ENCODE measurements at places on chromosomes 4 and X.

GRCh38 chrX:40729598-40730584 lies 5.5 kb downstream of the MED14 start:
- no peak for DNase-seq

DNA sequence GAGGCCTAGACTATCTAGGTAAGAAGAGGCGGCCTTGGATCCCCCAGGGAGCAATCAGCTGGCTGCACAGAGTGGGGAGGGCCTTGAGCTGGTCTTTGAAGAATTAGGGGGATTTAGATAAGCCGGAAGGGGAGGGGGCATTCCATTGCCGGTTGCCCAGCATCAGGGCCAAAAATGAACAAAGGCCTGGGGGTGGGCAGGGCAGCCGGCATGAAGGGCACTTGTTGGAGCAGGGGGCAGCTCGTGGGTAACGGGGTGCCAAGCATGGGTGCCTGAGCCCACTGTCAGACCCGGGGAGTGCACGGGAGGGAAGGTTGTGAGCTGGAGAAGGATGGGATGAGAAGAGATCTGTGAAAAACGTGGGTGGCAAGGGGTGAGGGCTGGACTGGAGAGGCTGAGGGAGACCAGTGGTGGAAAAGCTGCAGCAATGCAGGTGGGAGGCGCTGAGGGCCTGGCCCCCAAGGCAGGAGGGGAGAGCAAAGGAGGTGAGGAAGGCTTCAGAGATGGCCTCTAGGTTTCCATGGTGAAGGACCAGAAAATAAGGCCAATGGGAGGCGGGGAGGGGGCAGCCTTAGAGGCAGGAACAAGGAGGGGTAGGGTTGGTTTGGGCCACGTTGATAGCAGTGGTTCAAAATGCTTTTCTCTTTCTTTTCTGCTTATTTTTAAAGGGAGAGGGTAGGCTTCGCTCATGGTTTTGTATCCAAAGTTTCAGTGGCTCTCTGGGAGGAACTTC lies 8.6 kb downstream of the KLF3 start:
- no peak for DNase-seq

DNA sequence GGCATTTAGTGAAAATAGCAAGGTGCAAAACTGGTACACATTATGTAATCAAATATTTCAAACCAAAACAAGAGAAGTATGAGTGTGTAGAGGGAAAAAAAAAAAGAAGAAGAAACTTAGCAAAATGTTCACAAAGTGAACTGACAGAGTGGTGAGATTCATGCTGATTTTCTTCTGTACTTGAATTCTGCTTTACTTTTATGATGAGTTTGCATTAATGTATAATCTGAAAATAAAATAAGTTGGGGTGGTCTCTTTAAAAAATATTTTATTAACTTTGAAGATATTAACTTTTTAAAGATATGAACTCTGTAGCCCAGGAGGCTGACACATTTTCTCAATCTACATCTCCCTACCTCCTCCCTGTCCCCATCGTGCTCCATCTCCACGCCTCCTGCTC lies 185.1 kb downstream of the QDPR start:
- no peak for DNase-seq

- no peak for DNase-seq
Measured at GRCh38 chr4:60016971-60017370, 1183.2 kb upstream of the ADGRL3 start.

DNA sequence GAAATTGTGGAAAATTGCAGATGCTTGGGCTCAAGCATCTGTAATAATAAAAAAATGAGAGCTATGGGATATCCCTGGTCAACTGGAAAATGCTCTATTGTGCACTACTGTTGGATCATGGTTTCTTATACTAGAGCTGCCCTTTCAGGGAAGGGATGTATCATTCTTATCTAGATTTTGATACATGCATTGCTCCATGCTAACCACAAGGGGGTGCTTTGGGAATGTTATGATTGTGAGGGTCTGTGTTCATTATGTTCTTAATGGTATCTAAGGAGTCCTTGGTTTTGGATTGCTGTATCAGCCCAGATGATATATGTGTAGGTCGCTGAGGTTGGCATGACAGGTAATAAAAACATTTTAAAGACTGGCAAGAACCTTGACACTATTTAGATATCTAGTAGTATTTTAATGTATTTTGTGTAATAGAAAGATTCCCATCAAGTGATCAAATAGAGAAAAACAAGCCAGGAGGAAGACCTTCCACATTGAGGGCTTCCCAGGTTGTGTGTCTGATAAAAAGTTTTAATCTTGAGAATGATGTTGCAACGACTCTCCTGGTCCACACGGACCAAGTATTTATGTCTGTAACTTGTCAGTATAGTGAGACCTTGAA lies 49.2 kb upstream of the TLR2 start:
- DNase-seq, result no peak

GRCh38 chr4:144696376-144696775 lies 50.4 kb downstream of the HHIP start:
- no peak for DNase-seq

GRCh38 chr4:181225616-181226261 lies 1017.5 kb upstream of the TENM3 start:
- DNase-seq, result no peak

DNA sequence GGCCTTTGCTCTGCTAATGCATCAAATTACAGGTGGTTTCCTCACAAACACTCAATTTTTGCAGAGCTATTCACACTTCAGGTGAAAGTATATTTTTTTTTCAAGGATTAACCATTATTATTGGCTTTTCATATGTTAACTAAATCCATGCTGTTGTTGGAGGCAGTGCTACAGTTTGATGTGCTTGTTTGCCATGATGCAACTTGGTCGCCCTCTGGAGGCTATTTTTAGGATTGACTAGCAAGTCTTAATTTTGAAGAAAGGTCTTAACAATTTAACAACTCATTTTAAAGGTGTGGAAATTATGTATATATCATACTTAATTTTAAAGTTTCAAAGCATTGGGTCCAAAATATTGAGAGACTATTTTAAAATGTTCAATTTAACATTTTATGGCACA lies 168.8 kb upstream of the FAM47A start:
- peak; percentile 0 for DNase-seq

DNA sequence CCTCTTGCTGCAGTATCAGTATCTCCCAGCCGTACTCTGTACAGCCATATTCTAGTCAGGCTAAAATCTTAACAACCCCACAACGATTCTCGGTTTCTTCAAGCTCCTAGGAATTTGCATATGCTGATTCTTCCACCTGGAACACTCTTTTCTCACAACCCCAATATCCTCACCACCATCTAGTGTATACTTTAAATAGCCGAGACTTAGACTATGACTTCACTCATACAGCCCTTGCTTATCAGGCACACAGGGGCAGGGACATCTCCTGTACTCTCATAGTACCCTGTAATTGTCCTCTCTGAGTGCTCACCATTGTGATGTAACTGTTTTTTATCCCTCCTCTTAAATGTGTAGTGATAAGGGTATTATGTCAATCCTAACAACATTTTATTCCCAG lies 2126.4 kb upstream of the TENM3 start:
- no peak for DNase-seq

DNA sequence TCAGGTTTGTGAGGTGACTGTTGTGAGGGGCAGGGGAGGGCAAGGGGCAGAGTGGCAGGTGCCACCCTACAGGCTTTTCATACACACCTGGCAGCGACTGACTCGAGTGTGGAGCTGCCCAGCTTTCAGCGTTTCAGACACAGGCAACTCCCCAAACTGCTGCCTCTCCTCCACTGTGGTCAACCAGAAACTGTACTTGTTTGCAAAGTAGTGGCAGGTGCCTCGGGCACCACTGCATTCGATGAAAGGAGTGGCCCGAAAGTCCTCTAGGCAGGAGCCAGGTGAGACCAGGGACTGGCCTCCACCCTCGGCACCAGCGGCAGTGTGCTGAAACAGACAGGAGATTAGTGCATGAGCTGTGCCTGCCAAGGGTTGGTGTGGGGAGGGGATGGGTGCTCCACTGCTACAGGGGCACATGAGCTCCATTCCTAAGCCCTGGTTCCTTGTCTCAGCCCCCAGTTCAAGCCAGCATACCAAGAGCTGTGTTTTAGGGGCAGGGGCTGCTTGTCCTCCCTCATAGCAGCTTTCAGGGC lies 65.4 kb downstream of the ATG4A start:
- no peak for DNase-seq

Data from HFF-Myc (cell line).